Kidney (tissue), 22 donors: ENCODE measurements at places on chromosomes 12 and 14. TPM values are rescaled to one million over a fixed set of nuclear protein-coding genes. Genes with fewer than 3 reads are reported as not detected.

DNA sequence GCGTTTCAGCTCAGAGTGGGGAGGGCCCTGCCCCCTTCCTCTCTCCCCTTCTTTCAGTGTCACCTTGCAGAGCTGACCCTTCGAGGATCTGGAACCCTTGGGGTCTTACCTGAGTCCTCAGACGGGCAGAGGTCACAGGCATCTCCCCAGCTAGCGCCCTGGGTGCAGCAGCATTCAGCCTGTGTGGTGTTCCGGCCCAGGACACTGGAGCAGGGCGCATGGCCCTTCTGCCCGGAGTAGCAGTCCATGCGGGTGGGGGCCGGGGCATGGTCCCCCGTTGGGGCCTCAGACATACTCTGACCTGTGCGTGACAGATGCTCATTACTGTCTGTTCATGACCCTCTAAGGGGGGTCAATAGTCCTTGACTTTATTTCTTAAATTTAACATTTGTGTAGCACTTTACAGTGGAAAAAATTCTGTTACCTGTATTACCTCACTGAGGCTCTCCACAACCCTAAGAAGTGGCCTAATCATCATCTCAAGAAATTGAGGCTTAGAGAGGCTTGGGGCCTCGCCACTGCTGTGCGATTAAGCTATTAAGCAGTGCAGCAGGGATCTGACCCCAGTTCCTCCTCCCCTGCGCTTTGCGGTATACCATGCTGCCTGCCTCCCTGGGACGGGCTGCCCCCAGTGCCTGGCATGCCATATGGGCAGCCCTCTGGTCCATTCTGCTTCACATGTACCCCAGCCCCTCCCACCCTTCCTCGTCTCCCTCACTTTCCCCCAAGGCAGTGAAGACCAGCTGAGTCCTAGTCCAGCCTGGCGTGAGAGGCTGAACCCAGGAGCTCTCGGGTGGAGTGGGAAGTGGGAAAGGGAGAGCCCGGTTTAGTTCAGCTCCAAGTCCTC, 11.5 kb downstream of the ISCA2 start:
- H3K27ac ChIP-seq, result no peak overlapping the region
- DNase-seq, result peak; percentile 33
- no peak overlapping the region for H3K4me3 ChIP-seq
- H3K36me3 ChIP-seq, result no peaks in the 10 kb centered on the region
- H3K27me3 ChIP-seq, result no peaks in the 10 kb centered on the region
- H3K4me1 ChIP-seq, result no peaks in the 10 kb centered on the region

- H3K27ac ChIP-seq, result no peak overlapping the region
- H3K36me3 ChIP-seq, result no peaks in the 10 kb centered on the region
- H3K4me3 ChIP-seq, result no peak overlapping the region
- H3K4me1 ChIP-seq, result no peaks in the 10 kb centered on the region
- no peaks in the 10 kb centered on the region for H3K27me3 ChIP-seq
- DNase-seq, result no peak
Measured at GRCh38 chr12:92439420-92439805, 263.4 kb upstream of the PLEKHG7 start.

GRCh38 chr14:62921466-62921865, 123.8 kb downstream of the KCNH5 start:
- no peaks in the 10 kb centered on the region for H3K4me1 ChIP-seq
- no peak overlapping the region for H3K27ac ChIP-seq
- DNase-seq, result no peak
- no peaks in the 10 kb centered on the region for H3K36me3 ChIP-seq
- no peaks in the 10 kb centered on the region for H3K27me3 ChIP-seq

DNA sequence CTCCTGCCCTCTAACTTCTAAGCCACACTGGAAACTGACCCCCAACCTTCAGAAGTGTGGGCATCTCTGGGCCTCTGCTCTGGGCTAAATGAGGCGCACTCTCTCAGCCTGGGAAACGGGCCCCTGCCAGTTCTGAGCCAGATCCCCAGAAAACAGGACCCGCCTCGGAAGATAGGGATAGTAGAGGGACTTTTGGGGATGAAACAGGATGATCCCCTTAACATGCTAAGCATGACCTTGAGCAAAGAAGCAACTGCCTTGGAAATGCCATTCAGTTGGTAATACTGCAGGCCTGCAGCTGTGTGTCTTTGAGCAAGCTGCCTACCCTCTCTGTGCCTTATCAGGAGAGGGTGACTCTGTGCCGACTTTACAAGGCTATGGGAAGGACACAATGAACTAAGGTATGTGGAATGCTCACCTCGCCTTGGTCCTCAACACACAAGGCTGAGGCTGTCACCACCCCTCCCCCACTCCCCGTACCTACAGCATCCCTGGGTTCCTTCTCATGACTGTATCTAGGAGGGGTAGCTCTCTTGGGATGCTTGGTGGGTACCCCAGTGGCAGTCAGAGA, 54.0 kb downstream of the NCOR2 start:
- no peaks in the 10 kb centered on the region for H3K27me3 ChIP-seq
- DNase-seq, result no peak
- peaks cover 57% of the 10 kb centered on the region for H3K4me1 ChIP-seq
- no peak overlapping the region for H3K4me3 ChIP-seq
- H3K36me3 ChIP-seq, result peaks cover 9% of the 10 kb centered on the region

GRCh38 chr12:125890971-125891370, 825.7 kb downstream of the AACS start:
- no peaks in the 10 kb centered on the region for H3K4me1 ChIP-seq
- no peaks in the 10 kb centered on the region for H3K36me3 ChIP-seq
- DNase-seq, result peak; percentile 15
- no peaks in the 10 kb centered on the region for H3K27me3 ChIP-seq

DNA sequence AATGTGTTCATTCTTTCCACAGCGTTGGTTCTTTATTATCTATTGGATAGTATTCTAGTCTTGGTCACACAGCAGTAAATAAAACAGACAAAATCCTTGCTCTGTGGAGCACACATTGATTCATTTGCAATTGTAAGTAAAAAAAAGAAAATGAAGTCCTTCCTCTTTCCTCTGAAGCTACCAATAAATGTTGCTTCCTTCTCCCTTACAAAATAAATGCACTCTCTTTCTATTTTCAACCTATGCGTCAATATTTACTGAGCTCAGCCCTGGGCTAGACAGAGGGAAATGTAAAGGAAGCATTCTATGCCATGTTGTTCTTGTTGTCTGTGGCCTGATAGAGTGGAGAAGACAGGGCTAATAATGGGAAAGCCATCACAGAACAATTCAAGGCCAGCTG, 2.9 kb downstream of the ABHD12B start:
- peaks cover 4% of the 10 kb centered on the region for H3K27me3 ChIP-seq
- H3K4me1 ChIP-seq, result no peaks in the 10 kb centered on the region
- no peak overlapping the region for H3K4me3 ChIP-seq
- no peaks in the 10 kb centered on the region for H3K36me3 ChIP-seq

DNA sequence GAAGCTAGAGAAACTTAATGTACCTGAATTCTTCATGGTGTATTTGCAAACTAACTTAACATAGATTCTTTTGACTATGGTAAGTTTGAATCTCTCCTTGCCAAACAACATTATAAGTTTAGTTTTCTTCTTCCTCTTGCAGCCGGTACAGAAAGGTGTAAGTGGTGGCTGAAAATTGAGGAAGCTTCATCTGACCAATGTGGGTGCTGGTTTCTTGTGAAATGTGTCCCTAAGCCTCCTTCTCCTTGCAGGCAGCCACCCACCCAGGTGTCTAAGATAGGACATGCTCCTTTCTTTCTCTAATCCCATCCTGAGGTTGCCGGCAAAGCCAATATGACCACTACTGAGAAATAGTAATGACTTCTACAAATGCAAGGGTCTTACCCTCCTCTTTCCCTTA, 20.6 kb downstream of the GSG1 start:
- peaks cover 2% of the 10 kb centered on the region for H3K4me1 ChIP-seq
- H3K4me3 ChIP-seq, result no peak overlapping the region
- H3K36me3 ChIP-seq, result no peaks in the 10 kb centered on the region

DNA sequence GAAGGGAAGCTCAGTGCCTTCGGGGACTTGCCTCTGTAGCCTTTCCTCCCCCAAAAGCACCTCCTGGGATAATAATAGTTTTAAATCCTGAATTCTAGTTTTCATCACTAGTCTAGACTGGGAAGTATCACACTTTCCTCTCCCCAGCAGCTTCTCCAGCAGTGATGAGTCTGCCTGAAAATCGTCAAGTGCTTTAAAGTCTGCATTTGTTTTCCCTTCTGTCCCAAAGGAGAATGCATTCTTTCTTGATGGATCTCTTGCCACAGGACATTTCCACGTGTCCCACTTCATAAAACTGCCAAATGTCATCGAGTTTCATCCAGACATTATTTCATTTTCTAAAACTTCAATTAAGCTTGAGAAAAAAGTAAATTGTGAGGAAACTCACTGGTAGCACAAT, 15.0 kb downstream of the CSRP2 start:
- H3K27ac ChIP-seq, result no peak overlapping the region
- H3K4me1 ChIP-seq, result peaks cover 9% of the 10 kb centered on the region
- no peaks in the 10 kb centered on the region for H3K27me3 ChIP-seq
- H3K4me3 ChIP-seq, result no peak overlapping the region
- no peak for DNase-seq

GRCh38 chr14:82595466-82595865, 1061.8 kb upstream of the SEL1L start:
- no peak overlapping the region for H3K4me3 ChIP-seq
- H3K27ac ChIP-seq, result no peak overlapping the region
- no peaks in the 10 kb centered on the region for H3K27me3 ChIP-seq
- DNase-seq, result no peak
- H3K36me3 ChIP-seq, result no peaks in the 10 kb centered on the region

GRCh38 chr12:46547421-46548354, 175.1 kb upstream of the SLC38A2 start:
- peak; percentile 9 for DNase-seq
- H3K27ac ChIP-seq, result no peak overlapping the region
- no peaks in the 10 kb centered on the region for H3K36me3 ChIP-seq
- H3K27me3 ChIP-seq, result no peaks in the 10 kb centered on the region
- no peaks in the 10 kb centered on the region for H3K4me1 ChIP-seq

GRCh38 chr12:65968889-65969509, 144.7 kb downstream of the HMGA2 start:
- H3K4me3 ChIP-seq, result no peak overlapping the region
- no peak for DNase-seq
- H3K36me3 ChIP-seq, result no peaks in the 10 kb centered on the region
- no peak overlapping the region for H3K27ac ChIP-seq

DNA sequence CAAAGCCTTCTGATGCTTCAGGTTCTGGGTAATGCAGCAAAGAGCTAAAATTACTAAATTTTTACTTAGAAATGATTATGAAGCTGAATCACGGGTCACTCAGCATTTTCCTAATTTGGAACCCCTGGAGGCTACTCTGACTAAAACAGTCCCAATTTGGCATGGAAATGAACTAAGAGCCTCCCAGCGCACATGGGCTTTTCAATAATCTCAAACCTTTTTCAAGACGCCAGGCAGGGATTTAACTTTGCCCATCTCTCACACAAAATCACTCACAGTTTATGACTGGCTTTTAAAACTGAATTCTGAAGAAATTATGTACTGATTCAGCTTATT, 68.3 kb downstream of the LLPH start:
- H3K27me3 ChIP-seq, result no peaks in the 10 kb centered on the region
- no peaks in the 10 kb centered on the region for H3K4me1 ChIP-seq
- H3K36me3 ChIP-seq, result no peaks in the 10 kb centered on the region
- no peak overlapping the region for H3K4me3 ChIP-seq
- no peak for DNase-seq

The USP30 gene
- 16.1 TPM for total RNA-seq

The ING4 gene
- total RNA-seq, result 42.6 TPM

The DIO2 gene
- 0.38 TPM for total RNA-seq

The SLC10A1 gene
- not detected for total RNA-seq

The GLIPR1L2 gene
- total RNA-seq, result 1.1 TPM

The TAS2R7 gene
- not detected for total RNA-seq

The ANO6 gene
- 46.3 TPM for total RNA-seq

The CSAD gene
- total RNA-seq, result 39.1 TPM

The PLXNC1 gene
- total RNA-seq, result 11.6 TPM
